ENCODE measurements at places on chromosomes 4 and X.

DNA sequence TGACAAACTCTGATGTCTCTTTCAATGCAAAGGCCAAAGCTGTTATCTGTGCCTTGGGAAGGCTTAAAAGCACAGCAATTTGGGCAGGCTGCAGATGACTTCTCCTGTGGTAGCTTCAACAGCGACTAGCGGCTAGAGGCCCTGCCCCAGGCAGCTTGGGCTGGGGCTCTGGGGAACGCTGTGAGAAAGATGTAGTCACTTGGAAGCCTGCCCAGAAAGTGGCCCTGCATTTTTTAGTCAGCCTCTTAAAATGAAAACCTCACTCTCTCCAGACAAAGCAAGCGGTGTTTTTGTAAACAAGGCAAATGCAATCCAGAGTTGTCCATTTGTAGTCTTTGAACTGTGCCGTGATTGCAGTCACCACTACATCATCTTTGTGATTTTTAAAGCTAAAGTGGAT is 27.5 kb downstream of the PCYT1B start:
- DNase-seq: no peak

GRCh38 chr4:9923195-9923812 is 98.0 kb downstream of the SLC2A9 start:
- DNase-seq: no peak

GRCh38 chrX:138709886-138710791 is 1.4 kb downstream of the FGF13 start:
- DNase-seq: no peak

- DNase-seq: no peak
These were observed 11.5 kb downstream of the FBXW7 start for GRCh38 chr4:152524427-152524826.

- DNase-seq: no peak
These were observed 18.9 kb upstream of the HPSE start for GRCh38 chr4:83353516-83353915.

DNA sequence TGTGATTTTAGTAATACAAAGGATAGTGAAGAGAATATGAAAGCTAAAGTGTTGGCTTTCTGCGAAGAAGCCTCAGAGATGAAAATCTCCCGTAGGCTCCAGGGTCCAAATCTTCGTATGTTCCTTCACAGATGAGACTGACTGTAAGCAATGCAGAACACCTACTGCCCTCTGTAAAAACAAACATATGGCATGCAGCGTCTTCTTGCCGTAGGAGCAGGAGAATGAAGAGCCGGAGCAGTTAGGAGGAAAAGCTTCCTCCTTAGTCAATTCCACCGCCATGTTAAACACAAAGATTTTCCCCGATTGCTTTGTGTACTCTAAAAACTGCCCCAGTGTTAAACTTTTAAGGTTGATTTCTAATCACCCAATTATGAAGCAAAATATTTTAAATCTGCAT is 22.5 kb downstream of the RWDD4 start:
- no peak for DNase-seq

- DNase-seq: no peak
These were observed at the start of gene LRP2BP for GRCh38 chr4:185395238-185395955. TSS of gene LRP2BP (minus strand) at chr4:185395924. CDS start at chr4:185378186, 17,738 bp downstream.

All from CD4-positive, alpha-beta T cell treated with Interleukin-17A for 4 hours (primary cell).